Activated CD8-positive, alpha-beta memory T cell treated with anti-CD3 and anti-CD28 coated beads, Interleukin-2, amount 50 U/mL, for 4 hours (primary cell): ENCODE measurements at places on chromosomes 7 and 10.

DNA sequence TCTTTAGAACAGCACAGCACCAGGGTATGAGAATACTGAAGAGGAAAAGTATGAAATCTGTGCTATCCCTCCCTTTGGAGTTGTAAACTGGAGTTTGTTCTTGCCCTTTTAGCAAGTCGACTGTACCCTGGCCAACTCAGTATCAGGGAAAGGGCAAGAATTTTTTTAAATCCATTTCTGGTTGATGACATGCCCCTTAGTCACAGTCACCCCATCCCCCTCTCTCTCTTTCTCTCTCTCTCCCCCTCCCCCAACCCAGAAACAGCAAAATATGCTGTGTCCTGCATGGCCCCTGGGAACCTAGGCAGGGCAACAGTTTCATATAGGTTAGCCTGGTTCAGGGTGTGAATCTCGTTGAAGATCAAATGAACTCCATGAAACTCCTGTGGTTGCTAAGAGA is 177.7 kb upstream of the ADO start:
- DNase-seq: no peak

GRCh38 chr10:78925275-78925674 is 143.5 kb upstream of the ZMIZ1 start:
- DNase-seq: no peak

GRCh38 chr7:139108266-139109187 is 993 bp downstream of the ZC3HAV1 start:
- DNase-seq: no peak

GRCh38 chr10:100319707-100320402 is 10.2 kb downstream of the PKD2L1 start:
- DNase-seq: no peak

DNA sequence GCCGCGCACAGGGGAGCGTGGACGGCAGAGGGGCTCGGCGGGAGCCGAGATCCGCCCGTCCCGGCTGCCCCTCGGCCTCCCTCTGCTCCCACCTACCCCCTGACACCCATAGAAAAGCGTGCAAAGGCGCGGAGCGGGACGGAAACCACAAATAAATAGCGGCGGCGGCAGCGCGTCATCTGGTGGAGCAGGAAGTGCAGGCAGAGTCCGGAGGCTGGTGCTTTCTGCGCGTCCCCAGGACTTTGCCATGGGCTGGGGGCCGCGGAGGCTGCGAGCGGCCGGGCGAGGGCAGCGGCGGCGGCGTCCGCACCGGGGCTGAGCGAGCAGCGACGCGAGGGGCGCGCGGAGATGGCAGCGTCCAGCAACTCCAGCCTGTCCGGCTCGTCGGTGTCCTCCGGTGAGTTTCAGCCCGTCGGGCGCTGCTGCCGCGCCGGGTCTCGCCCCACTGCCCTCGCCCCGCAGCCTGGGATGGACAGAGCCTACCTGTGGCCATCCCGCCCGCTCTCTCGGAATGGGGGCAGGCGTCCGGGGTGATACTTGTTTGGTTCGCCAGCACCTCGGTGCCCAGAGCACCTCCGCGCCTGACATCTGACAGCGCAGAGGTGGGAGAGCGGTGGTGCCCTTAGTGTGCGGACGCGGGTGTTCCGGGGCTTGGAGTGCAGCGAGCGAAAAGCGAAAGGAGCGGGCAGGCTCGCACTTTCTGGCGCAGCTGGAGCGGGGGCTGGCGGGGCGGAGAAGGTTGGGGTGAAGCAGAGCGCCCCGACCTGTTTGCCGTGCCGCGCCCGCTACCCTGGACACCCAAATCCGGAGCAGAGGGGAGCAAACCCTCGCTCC is at the start of gene CHN2:
Gene CHN2, plus strand, starts transcription at position 182 of the 834 bp plus-strand sequence.
- DNase-seq: peak; percentile 58

DNA sequence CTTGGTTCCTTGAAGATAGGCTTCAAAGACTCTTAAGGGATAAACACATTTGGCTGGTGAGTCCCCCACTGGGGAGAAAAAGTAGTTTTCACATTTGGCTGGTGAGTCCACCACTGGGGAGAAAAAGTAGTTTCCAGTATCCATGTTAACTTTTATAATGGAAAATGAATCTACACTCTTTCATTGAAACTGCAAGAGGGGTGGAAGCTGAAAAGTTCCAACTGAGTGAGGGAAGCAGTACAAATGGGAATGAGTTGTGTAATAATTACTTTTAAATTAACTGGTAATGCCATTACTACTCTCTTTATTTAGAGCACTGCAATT is 153.9 kb downstream of the MLLT10 start:
- no peak for DNase-seq
